Activated naive CD8-positive, alpha-beta T cell treated with anti-CD3 and anti-CD28 coated beads for 36 hours (primary cell): ENCODE measurements at places on chromosomes 7 and 10.

- H3K27me3 ChIP-seq: peaks cover 6% of the 10 kb centered on the region
- no peaks in the 10 kb centered on the region for H3K4me1 ChIP-seq
- H3K27ac ChIP-seq: no peak overlapping the region
- H3K4me3 ChIP-seq: no peak overlapping the region
- DNase-seq: no peak
Measured at GRCh38 chr7:80488851-80489370, 23.0 kb downstream of the GNAT3 start.

GRCh38 chr10:1185911-1186682, 129.9 kb downstream of the WDR37 start:
- no peak overlapping the region for H3K27ac ChIP-seq
- no peak for DNase-seq
- no peak overlapping the region for H3K4me3 ChIP-seq
- no peaks in the 10 kb centered on the region for H3K36me3 ChIP-seq

- no peaks in the 10 kb centered on the region for H3K36me3 ChIP-seq
- H3K4me1 ChIP-seq: no peaks in the 10 kb centered on the region
- no peak overlapping the region for H3K4me3 ChIP-seq
- H3K27ac ChIP-seq: no peak overlapping the region
Measured at GRCh38 chr10:34507217-34507616, 307.9 kb downstream of the PARD3 start.

DNA sequence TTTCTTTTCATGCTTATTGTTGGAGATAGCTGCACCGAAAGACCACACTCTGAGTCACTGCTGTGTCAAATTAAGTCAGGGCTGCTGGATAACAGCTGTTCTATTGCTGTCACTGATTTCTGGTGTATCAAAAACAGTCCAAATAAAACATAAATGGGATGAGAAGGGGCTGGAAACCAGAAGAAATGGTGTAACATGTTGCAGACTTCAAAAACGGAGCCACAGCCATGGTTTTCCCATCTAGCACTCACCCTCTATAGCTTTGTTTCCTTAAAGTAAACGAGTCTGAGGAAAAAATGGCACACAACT, 103.3 kb upstream of the DIP2C start:
- no peak for DNase-seq
- H3K27ac ChIP-seq: no peak overlapping the region
- no peak overlapping the region for H3K4me3 ChIP-seq
- peaks cover 3% of the 10 kb centered on the region for H3K27me3 ChIP-seq
- H3K4me1 ChIP-seq: no peaks in the 10 kb centered on the region
- H3K36me3 ChIP-seq: peaks cover 17% of the 10 kb centered on the region

- no peaks in the 10 kb centered on the region for H3K4me1 ChIP-seq
- no peak for DNase-seq
- no peak overlapping the region for H3K4me3 ChIP-seq
- H3K36me3 ChIP-seq: no peaks in the 10 kb centered on the region
- H3K27ac ChIP-seq: no peak overlapping the region
Measured at GRCh38 chr7:2437136-2437535, 33.7 kb downstream of the CHST12 start.

GRCh38 chr7:5682551-5683279, 98.7 kb downstream of the RNF216 start:
- peaks cover 55% of the 10 kb centered on the region for H3K36me3 ChIP-seq
- no peaks in the 10 kb centered on the region for H3K27me3 ChIP-seq
- DNase-seq: no peak
- H3K4me1 ChIP-seq: peaks cover 83% of the 10 kb centered on the region
- H3K27ac ChIP-seq: peak overlapping the region; percentile 32
- H3K4me3 ChIP-seq: no peak overlapping the region

DNA sequence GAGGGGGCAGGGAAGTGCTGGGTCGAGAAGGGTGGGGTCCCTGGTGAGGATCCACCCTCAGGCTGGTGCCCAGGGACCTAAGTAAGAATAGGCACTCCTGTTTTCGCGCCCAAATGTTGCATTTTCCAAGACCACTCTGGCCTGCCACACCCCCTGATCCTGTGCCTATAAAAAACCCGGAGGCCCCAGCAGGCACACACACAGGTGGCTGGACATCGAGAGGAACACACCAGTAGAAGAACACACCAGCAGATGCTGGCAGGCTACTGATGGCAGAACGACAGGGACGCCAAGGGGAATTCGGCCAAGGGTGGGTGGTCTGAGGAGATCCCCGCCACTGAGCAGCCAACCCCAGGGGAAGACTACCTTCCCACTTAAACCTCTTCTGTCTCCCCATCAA, 633.9 kb upstream of the POT1 start:
- no peak overlapping the region for H3K4me3 ChIP-seq
- H3K27me3 ChIP-seq: no peaks in the 10 kb centered on the region
- no peak overlapping the region for H3K27ac ChIP-seq

GRCh38 chr10:42475168-42476098, 162.9 kb downstream of the ZNF33B start:
- H3K4me1 ChIP-seq: peaks cover 1% of the 10 kb centered on the region
- H3K36me3 ChIP-seq: no peaks in the 10 kb centered on the region
- DNase-seq: no peak

DNA sequence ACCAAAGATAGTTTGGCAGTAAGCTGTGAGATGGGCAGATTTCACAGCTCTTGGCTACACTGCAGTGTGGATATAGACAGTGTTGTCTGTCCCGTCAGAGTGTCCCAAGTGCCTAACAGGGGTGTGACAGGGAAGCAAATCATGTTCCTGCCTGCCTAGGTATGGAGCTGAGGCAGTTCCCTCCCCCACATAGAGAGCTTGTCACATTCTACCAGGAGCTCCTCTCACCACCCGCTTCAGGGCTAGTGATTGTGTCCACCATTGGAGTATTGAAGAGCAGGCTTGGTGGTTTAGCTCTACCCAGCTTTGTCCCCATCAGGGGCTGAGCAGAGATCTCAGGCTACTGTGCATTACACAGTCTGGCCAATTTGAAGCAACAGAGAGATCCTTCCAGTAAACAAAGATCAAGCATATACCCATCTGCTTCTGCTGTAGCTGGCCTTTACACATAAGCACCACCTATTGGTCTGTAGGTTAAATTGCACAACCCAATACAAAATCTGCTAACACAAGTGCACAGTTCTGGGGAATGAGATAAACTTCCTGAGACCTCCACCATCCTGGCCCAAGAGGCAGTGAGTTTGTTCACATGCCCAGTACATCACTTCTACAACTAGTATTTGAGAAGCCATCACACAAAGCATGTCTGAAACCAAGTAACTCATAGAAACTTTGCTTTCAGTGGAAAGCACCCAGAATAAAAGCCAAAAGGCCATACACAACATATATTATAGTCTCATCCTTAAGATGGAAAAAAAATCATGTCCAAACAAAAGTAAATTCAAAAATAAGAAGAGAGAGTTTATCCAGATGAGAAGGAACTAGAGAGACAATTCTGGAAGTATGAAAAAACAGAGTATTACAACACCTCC, 67.3 kb downstream of the GLCCI1 start:
- H3K4me3 ChIP-seq: no peak overlapping the region
- H3K36me3 ChIP-seq: peaks cover 25% of the 10 kb centered on the region
- H3K27me3 ChIP-seq: no peaks in the 10 kb centered on the region
- H3K4me1 ChIP-seq: peaks cover 15% of the 10 kb centered on the region

GRCh38 chr10:3750854-3751253, 34.2 kb downstream of the KLF6 start:
- H3K27me3 ChIP-seq: no peaks in the 10 kb centered on the region
- no peak for DNase-seq
- no peak overlapping the region for H3K4me3 ChIP-seq
- H3K4me1 ChIP-seq: peaks cover 15% of the 10 kb centered on the region
- H3K36me3 ChIP-seq: no peaks in the 10 kb centered on the region
